Progenitor cell of endocrine pancreas (in vitro differentiated cells): ENCODE measurements at places on chromosomes 4 and X.

DNA sequence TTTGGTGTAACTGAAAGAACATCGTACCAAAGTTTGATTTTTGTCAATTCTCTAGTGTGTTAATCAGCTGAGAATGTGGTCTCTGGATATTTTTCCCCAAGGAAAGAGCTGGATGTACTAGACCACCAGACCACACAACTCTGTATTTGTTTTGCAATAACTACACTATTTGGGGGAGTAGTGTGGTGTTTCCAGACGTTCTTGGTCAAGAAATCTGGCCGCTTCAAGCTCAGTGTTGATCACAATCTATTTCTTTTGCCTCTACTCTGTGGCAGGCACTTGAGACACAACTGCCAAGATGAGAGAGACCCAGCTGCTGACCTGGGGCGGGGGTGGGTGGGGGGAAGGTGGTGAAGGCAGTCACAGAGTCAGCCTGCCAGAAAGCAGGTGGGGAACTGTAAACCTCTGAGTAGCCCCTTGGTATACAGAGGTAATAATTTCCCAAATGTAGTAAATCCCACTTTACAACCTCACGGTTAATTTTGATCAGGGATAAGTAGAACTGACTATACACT lies 30.6 kb downstream of the PTTG2 start:
- no peaks in the 10 kb centered on the region for H3K27me3 ChIP-seq
- no peak overlapping the region for H3K4me3 ChIP-seq
- H3K4me1 ChIP-seq, result peaks cover 41% of the 10 kb centered on the region
- peaks cover 6% of the 10 kb centered on the region for H3K36me3 ChIP-seq
- H3K27ac ChIP-seq, result no peak overlapping the region
- DNase-seq, result no peak

DNA sequence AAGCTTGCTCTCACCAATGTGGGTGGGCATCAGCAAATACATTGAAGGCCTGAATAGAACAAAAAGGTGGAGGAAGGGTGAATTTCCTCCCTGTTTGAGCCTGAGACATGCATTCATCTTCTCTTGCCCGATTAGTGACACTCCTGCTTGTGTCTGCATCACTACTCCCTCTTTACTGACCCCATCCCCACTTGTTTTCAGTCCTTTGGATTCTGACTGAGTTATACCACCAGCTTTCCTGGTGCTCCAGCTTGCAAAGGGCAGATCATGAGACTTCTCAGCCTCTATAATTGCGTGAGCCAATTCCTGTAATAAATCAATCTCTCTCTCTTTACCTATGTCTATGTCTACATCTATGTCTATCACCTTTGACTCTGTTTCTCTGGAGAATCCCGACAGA lies 47.4 kb upstream of the DYNLT3 start:
- no peaks in the 10 kb centered on the region for H3K36me3 ChIP-seq
- H3K27me3 ChIP-seq, result no peaks in the 10 kb centered on the region
- H3K4me1 ChIP-seq, result peaks cover 2% of the 10 kb centered on the region
- H3K4me3 ChIP-seq, result no peak overlapping the region
- DNase-seq, result no peak

GRCh38 chr4:92968556-92968955 lies 664.8 kb downstream of the GRID2 start:
- DNase-seq, result no peak
- H3K4me1 ChIP-seq, result peaks cover under 1% of the 10 kb centered on the region
- H3K27me3 ChIP-seq, result no peaks in the 10 kb centered on the region
- no peak overlapping the region for H3K27ac ChIP-seq
- no peaks in the 10 kb centered on the region for H3K36me3 ChIP-seq

DNA sequence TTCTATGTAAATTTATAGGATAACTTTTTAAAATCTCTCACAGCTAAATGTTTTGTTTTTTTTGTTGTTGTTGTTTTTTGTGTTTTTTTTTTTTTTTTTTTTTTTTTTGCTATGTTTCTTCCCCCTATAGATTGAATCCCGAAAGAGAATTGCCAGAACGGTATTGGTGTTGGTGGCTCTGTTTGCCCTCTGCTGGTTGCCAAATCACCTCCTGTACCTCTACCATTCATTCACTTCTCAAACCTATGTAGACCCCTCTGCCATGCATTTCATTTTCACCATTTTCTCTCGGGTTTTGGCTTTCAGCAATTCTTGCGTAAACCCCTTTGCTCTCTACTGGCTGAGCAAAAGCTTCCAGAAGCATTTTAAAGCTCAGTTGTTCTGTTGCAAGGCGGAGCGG lies 4.1 kb downstream of the BRS3 start:
- no peak overlapping the region for H3K4me3 ChIP-seq
- DNase-seq, result no peak
- no peaks in the 10 kb centered on the region for H3K4me1 ChIP-seq
- H3K27ac ChIP-seq, result no peak overlapping the region
